ENCODE measurements at places on chromosomes 16 and 17.

DNA sequence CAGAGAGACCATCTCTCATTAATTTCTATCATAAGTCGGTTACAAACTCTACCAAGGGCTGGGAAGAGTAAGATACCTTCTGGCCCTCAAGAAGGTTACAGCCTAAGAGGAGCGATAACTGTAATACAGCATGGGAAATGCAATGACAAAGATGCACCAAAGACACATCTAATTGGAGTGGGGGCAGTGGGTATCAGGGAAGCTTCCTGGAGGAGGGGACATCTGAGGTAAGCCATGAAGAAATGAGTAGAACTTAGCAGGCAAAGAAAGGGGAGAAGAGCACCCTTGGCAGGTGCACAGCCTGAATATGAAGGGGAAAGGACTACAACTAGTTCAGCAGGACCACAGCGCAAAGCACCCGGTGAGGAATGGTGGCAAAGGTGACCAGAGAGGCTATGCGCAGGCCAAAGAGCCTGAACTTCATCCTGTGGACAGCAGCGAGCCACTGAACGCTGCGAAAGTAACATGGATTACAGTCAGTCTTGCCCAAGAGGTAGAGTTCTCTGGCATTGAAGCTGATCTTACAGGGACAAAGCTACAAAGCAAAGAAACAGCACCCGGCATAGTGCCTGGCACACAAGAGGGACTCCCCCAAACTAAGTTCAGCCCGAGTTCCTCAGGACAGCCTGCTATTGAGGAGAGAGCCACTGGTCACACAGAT is 2.8 kb downstream of the TBC1D10B start:
- DNase-seq, result no peak

DNA sequence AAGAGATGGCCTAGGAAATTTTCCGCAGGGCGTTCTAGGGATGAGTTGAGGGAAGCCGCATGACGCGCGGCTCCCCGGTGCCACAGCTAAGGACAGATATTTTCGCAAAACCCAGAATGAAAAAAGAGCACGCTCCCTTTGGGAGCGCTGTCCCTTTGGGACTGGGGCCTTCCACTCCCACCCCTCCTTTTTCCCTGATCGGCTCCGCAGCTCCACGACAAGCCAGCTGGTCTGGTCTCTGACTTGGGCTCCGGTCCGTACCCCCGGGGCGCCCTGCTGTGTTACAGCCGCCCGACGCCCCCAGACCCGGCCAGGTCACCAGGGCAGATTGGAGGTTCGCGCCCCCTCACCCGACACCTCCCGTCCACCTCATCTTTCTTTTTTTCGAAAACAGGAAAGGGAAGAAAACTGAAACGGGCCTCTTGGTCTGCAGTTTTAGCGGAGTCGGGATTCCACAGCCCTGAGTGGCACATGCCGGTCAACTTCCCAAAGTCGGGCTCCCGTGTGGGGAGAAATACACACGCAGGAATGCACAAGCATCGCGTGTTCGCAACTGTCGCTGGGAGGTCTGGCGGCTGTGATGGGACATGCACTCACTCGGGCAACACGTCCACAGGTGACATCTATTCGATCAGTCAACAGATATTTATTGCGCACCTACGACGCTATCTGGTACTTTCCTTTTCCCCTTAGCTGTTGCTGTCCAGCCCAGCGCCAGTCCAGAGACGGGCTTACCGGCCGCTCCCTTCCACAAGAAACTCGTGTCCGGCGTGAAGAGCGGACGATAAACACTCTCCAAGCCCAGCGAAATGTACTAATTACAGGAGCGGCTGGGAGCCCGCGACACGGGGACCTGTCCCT is 3.9 kb upstream of the SOX9 start:
- DNase-seq, result no peak

- DNase-seq, result no peak
Measured at GRCh38 chr17:17042851-17043460, 699 bp downstream of the MPRIP start.

GRCh38 chr16:4200000-4200780 is 41.7 kb downstream of the SRL start:
- DNase-seq, result peak; percentile 91

DNA sequence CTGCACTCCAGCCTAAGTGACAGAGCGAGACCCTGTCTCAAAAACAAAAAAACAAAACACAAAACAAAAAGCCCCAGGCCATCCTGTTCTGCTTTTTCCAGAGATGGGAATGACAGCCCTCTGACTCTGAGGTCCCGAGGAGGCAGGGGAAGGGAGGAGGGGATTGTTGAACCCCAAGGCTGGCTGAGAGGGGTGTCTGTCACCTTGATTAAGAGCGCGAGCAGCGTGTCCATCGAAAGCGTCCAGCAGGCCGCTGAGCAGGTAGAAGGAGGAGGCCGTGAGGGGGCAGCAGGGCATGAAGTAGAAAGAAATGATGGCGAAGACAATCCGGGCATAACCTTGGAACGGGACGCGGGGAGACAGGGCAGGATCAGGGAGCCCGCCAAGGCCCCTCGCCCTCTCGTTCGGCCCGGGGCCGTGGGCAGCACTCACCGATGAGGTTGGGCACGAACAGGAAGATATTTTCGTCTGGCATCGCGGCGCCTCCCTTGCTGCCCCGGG is 593 bp downstream of the CDIPT start:
- peak; percentile 33 for DNase-seq

DNA sequence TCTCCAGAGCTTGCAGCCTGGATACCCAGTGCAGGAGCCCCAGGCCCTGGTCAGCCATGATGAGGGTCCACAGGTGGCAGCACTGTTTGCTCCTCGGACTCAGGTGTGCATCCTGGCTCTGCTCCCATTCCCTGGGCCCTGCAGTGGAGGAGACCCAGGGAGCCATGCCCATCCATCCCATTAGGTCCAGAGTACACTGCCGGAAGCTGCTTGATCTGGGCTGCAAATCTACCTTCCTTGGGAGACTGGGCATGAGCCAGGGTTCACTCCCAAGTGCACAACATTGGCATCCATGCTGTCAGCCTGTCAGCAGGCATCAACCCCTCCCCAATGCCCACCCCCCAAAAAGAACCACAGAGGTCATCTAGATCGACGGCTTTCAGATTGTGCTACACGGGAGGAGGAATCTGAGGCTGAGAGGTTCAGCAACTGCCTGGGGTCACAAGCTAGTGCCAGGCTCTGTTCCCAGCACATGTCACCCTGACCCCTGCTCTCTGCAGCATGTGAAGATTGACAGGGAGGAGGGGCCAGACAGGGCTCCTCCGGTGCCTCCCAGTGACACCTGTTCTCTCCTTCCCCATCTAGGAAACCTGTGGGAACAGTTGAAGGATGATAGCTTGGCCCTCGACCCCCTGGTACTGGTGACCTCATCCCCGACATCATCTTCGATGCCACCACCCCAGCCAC is 15.7 kb downstream of the UNC119 start:
- no peak for DNase-seq

- no peak for DNase-seq
Measured at GRCh38 chr17:13728781-13729180, 127.1 kb upstream of the HS3ST3A1 start.

GRCh38 chr16:10530685-10531084 is 49.7 kb downstream of the EMP2 start:
- no peak for DNase-seq

GRCh38 chr17:32971171-32971570 is 20.5 kb upstream of the SPACA3 start:
- DNase-seq, result no peak

DNA sequence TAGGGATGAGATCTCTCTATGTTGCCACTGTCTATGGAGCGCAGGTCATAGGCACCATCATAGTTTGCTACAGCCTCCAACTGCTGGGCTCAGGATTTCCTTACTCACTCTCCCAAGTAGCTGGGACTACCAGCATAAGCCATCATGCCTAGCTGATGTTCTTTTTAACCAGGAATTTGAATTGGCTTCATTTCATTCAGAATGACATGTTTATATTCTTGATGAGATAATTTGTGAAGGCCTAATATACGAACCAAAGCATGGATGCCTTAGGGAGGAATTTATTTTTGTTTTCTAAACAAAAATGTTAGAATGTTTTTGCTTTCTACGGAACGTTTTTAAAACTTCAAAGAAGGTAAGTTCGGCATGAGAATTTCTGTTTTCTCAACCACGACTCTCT is 71.6 kb downstream of the HS3ST3B1 start:
- DNase-seq, result no peak

DNA sequence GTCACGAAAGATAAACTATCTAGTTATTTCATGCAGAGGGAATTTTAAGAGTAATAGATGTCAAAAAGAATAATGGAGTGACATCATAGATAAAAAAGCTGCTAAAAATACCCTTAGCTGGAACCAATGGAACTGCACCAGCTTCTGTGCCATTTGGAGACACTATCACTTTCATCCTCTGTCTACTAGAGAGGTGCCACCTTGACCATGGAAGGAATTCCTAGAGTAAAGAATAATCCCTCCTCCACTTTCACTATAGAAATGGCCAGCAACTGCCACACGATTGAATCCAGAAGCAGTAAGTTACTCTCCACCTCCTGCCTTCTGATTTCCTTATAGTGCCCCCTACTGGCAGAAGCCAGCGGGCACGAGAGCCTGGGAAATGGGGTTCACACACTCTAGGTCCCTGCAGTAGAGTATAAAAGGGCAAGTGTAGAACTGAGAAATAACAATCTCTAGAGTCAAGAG is 2.8 kb upstream of the ALDH3A2 start:
- DNase-seq, result no peak

DNA sequence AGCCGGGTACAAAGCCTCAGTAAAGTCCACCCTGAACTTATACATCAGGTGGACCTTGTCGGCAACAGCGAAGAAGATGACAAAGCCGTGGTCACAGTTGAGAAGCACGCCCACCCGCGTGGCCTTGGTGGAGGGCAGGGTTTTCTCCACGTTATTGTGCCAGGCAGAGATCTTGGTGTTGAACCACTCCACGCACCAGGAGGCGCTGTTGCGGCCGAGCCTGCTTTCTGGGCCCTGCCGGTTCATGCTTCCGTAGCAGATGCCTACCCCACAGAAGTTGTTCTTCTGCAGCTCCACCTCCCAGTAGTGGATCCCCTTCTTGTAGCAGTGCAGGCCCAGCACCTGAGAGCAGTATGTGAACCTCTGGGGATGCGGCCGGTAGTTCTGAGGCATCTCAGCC is 22.1 kb downstream of the TRIM25 start:
- no peak for DNase-seq

DNA sequence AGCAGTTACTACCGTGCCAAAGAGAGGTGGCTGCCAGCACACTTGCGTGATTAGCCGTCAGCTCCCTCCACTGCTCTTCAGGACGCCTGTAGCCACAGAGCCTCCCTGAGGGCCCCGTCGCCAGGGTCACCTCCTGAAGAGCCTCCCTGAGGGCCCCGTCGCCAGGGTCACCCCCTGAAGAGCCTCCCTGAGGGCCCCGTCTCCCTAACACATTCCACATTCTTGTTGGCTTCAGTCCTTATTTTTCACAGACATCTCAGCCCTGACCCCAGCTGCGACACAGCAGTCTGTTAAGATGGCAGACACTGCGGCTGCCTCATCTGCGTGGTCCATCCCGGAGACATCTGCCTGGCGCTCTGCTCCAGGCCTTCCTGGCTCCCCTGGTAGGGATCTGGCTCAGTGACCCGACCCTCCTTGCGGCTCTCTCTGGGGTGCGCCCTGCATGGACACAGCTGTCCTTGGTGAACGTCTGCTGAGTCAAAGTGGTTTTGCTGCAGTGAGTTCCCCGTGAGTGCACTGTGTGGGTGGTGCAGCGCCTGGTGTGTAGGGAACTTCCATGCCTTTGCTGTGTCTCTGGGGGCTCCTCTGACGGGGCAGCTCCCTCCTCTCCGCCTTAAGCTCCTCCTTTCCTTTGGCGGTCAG is 11.4 kb downstream of the ACSF3 start:
- DNase-seq, result no peak
